ENCODE measurements at places on chromosomes 2 and 18.

- no peak for DNase-seq
- no peaks in the 10 kb centered on the region for H3K36me3 ChIP-seq
- H3K27ac ChIP-seq, result no peak overlapping the region
- H3K4me1 ChIP-seq, result no peaks in the 10 kb centered on the region
- no peak overlapping the region for H3K4me3 ChIP-seq
Observed at GRCh38 chr18:54416436-54416835, 58.7 kb downstream of the C18orf54 start.

DNA sequence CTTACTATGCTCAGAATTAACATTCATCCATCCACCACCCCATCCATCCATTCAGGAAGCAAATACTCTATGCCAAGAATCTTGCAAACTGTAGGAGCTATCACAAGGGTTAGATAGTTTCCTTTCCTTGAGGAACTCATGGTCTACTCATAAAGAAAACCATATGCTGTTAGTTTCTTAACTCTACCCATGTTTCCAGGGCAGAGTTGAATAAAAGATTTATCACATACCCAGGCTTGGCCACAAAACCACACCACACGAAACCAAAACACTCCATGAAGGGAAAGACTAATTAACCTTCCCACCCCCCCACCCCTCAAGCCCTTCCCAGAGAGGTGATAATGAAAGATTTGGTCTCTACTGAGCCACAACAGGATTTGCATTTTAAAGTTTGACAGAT, 23.7 kb upstream of the MSGN1 start:
- H3K27me3 ChIP-seq, result no peaks in the 10 kb centered on the region
- H3K4me1 ChIP-seq, result no peaks in the 10 kb centered on the region
- no peaks in the 10 kb centered on the region for H3K36me3 ChIP-seq

GRCh38 chr2:60213865-60214625, 339.4 kb downstream of the BCL11A start:
- H3K27me3 ChIP-seq, result no peaks in the 10 kb centered on the region
- no peaks in the 10 kb centered on the region for H3K36me3 ChIP-seq
- peaks cover 7% of the 10 kb centered on the region for H3K4me1 ChIP-seq
- no peak overlapping the region for H3K4me3 ChIP-seq

- no peak overlapping the region for H3K4me3 ChIP-seq
- H3K36me3 ChIP-seq, result no peaks in the 10 kb centered on the region
- no peak for DNase-seq
- no peaks in the 10 kb centered on the region for H3K27me3 ChIP-seq
- H3K27ac ChIP-seq, result no peak overlapping the region
- no peaks in the 10 kb centered on the region for H3K4me1 ChIP-seq
Observed at GRCh38 chr18:58814317-58814716, 50.4 kb upstream of the ZNF532 start.

DNA sequence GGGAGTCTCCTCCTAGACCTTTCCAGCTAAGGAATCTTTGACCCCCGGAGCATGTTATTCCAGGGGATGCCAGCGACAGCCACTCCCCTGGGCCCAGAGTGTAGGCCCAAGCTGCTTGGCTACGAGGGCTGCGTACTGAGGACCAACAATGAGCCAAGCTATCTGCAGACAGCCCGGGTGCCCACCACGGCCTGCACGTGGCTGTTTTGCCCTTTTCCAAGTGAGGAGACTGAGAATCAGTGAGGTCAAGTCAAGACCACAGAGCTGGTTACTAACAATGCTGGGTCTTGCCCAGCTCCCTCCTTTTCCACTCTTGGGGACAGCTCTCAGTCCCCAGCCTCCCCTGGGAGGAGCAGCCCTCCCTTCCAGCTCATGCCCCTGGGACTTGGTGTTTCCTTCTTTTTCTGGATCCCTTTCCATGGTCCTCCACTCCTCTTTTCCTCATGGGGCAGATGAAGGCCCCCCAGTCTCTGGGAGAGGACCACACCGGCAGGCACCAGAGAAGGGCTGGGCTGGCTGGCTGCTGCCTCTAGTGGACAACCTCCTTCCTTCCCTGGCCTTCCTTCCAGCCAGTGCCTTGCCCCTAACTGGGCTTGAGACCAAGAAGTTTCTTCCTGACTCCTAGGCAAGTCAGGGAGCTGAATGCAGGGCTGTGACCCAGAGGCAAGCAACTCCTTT, 550 bp upstream of the MALL start:
- DNase-seq, result peak; percentile 85
- H3K4me3 ChIP-seq, result no peak overlapping the region
- H3K36me3 ChIP-seq, result no peaks in the 10 kb centered on the region
- H3K27me3 ChIP-seq, result peaks cover 81% of the 10 kb centered on the region
- no peak overlapping the region for H3K27ac ChIP-seq
- H3K4me1 ChIP-seq, result peaks cover 4% of the 10 kb centered on the region

DNA sequence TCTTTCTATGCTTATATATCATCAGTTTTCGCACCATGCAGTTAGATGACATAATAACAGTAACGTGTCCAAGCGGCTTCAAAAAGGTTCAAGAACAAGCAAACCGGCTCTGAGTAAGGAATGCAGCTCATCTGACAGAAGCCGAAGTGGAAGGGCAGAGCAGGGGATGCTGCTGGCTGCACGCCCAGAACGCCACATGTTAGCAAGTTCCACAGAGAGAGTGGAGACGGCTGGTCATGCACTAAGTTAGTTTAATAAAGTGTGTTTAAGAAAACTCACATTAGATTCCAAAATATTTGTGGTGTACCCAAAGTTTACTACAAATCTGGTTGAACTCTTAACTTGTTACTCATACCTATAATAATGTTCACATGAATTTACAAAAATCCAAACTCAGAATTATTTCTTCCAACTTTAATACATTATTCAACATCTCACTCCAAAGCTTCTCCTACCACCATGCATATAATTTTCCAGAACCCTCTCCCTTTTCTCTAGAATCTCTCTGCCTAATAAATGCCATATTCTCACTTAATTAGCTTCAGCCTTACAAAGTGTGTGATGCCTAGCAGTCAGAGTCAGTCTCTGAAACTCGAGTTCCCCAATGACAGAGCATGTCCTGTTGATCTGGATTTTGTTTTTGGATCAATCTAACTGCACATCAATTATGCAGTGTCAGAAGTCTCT, 170.0 kb downstream of the DNAH7 start:
- no peak overlapping the region for H3K4me3 ChIP-seq
- no peaks in the 10 kb centered on the region for H3K36me3 ChIP-seq
- no peak overlapping the region for H3K27ac ChIP-seq

DNA sequence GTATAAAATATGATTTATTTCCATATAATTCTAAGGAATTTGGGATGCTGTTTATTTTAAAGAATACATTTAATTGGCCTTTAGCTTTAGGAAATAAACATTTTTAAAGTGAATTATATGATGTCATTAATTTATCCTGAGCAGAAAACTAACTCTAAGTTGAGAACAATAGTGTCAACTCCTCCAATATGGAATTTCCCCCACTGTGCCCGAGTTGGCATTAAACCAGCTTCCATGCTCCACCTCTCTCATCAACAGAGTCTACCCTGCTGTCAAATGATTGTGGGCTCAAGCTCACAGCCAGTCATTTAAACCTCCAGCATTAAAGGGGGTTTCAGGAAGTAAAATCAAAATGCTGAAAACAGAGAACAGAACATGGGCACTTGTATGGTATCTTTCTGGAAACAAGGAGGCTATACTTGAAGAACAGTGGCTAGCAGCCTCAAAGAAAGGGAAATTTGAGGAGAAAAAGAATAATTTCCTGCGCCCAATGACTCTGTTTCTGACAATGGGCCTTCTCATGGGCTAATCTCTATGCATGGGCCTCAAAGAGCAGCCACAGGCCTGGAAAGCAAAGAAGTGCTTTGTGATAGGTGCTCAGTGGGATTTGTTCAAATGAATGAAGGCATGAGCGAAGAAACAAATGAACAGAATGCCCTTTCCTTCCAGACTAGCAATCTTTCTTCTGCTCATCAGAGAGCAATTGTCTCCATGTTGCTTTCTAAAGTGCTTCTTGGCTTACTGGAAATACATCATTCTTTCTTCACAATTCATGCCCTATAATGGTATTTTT, 252.8 kb downstream of the MTX2 start:
- peaks cover 8% of the 10 kb centered on the region for H3K4me1 ChIP-seq
- no peaks in the 10 kb centered on the region for H3K36me3 ChIP-seq
- no peak for DNase-seq
- H3K27ac ChIP-seq, result no peak overlapping the region
- H3K27me3 ChIP-seq, result peaks cover 16% of the 10 kb centered on the region

DNA sequence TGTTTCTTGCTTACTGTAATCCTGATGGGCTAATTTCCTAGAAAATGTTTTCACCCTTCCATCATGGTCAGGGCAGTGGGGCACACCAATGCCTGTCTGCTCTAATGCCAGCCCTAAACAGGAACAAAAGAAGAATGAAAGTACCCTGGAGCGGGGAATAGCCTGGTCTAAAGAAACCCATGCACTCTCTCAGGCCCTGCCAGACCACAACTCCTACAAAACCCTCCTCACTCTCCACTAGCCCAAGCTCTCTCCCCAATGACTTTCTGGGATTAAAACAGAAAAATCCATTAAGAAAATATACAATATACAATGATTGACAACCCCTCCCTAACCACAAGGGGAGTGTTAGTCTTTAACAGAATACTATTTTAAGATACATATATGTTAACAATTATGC, 67.6 kb downstream of the AAK1 start:
- H3K27ac ChIP-seq, result no peak overlapping the region
- no peaks in the 10 kb centered on the region for H3K27me3 ChIP-seq
- peaks cover 7% of the 10 kb centered on the region for H3K4me1 ChIP-seq
- no peak overlapping the region for H3K4me3 ChIP-seq
- DNase-seq, result no peak
- no peaks in the 10 kb centered on the region for H3K36me3 ChIP-seq

DNA sequence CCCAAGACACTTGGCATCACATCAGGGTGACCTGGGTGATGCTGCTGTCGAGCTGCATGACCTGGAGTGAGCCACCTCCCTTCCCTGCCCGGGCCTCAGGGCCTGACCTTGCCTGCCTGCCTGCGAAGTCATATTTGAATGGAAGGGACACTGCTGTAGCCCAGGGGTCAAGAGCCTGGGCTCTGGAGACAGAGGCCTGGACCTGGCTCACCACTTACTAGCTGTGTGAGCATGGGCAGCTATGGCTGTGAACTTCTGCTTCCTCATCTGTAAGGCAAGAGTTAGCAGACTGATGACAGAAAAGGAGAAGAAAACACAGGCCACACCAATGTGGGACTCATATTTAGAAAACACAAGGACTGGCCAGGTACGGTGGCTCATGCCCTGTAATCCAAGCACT, 118.7 kb downstream of the ZFP36L2 start:
- H3K27me3 ChIP-seq, result no peaks in the 10 kb centered on the region
- H3K27ac ChIP-seq, result no peak overlapping the region
- H3K4me3 ChIP-seq, result no peak overlapping the region
- H3K4me1 ChIP-seq, result peaks cover 27% of the 10 kb centered on the region

GRCh38 chr2:219851169-219851568, 223.7 kb downstream of the SLC4A3 start:
- no peak overlapping the region for H3K4me3 ChIP-seq
- no peak for DNase-seq
- no peak overlapping the region for H3K27ac ChIP-seq
- H3K36me3 ChIP-seq, result no peaks in the 10 kb centered on the region
- H3K4me1 ChIP-seq, result no peaks in the 10 kb centered on the region

- no peak for DNase-seq
- H3K36me3 ChIP-seq, result no peaks in the 10 kb centered on the region
- H3K4me3 ChIP-seq, result no peak overlapping the region
- H3K27me3 ChIP-seq, result no peaks in the 10 kb centered on the region
- H3K4me1 ChIP-seq, result no peaks in the 10 kb centered on the region
Observed at GRCh38 chr2:47272905-47273758, 118.0 kb upstream of the STPG4 start.

DNA sequence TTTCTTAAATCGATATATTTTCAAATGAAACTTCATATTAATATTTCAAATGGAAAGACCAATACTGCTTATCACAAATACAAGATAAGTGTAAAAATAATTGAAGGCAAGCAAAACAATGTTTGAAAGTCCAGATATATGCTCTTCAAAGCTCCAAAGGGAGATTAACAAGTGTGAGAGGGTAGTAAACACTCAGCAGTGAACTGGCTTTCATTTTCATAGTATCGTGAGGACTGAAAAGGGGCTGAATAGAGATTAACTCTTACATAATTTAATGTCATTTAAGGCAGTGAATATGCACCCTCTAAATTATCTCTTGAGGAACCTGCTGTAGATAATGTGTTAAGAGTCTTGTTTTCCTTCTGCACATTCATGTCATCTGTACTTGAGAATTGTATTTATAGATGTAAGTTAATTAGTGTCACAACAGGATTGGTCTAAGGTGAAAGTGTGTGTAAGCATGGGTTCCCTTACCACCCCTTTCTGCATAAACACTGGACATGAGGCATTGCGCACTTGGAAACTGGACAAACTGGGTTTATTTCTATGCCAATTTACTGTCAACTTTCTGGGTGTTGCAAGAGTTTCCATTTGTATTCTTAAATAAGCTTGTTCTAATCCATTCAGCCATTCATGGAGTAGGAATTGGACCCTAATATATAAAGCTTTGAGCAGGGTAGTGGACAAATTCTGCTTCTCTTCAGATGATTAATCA, 76.7 kb upstream of the SESTD1 start:
- no peaks in the 10 kb centered on the region for H3K27me3 ChIP-seq
- no peak overlapping the region for H3K4me3 ChIP-seq
- no peak overlapping the region for H3K27ac ChIP-seq
- peaks cover 10% of the 10 kb centered on the region for H3K4me1 ChIP-seq
- no peaks in the 10 kb centered on the region for H3K36me3 ChIP-seq

DNA sequence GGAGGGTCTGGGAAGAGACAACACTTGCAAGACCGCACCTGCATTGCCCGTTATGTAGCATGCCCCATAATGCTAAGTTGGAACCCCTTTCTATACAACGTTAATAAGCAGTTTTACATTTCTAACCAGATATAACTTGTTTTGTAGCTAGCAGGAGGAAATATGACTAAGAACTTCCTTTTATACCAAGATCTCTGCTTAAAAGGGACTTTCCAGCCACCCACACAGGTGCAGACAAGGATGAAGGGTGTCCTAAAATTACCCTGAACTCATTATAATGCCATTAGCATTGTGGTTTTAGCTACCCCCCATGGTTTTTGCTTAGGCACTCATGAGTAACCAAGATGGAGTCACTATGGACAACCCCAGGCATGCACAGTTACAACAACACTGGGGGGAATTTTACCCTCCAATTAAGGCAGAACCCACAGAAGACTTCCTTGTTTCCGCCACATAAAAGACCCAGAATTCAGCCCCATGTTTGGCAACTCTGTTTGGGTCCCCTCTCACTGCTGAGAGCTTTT, 362.8 kb downstream of the CBLN2 start:
- H3K4me1 ChIP-seq, result no peaks in the 10 kb centered on the region
- H3K27me3 ChIP-seq, result no peaks in the 10 kb centered on the region
- no peak for DNase-seq
- no peaks in the 10 kb centered on the region for H3K36me3 ChIP-seq
- no peak overlapping the region for H3K27ac ChIP-seq

GRCh38 chr18:62898359-62898758, 183.0 kb downstream of the PHLPP1 start:
- H3K36me3 ChIP-seq, result no peaks in the 10 kb centered on the region
- H3K4me1 ChIP-seq, result peaks cover 21% of the 10 kb centered on the region
- no peak for DNase-seq
- no peak overlapping the region for H3K4me3 ChIP-seq
- no peak overlapping the region for H3K27ac ChIP-seq
